ENCODE measurements at places on chromosomes 6 and 20.

- DNase-seq: no peak
Observed at GRCh38 chr6:7697820-7698623, 27.9 kb upstream of the BMP6 start.

DNA sequence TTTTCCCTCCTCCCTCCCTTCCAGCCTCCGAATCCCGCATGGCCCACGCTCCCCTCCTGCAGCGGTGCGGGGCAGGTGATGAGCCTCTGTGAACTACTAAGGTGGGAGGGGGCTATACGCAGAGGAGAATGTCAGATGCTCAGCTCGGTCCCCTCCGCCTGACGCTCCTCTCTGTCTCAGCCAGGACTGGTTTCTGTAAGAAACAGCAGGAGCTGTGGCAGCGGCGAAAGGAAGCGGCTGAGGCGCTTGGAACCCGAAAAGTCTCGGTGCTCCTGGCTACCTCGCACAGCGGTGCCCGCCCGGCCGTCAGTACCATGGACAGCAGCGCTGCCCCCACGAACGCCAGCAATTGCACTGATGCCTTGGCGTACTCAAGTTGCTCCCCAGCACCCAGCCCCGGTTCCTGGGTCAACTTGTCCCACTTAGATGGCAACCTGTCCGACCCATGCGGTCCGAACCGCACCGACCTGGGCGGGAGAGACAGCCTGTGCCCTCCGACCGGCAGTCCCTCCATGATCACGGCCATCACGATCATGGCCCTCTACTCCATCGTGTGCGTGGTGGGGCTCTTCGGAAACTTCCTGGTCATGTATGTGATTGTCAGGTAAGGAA, at the start of gene OPRM1:
OPRM1 (plus strand) TSS at position 10 of the 612 bp plus-strand sequence; CDS start at position 315, 305 bp downstream.
- peak; percentile 30 for DNase-seq

- no peak for DNase-seq
Observed at GRCh38 chr6:41498968-41499599, 47.1 kb upstream of the FOXP4 start.

GRCh38 chr6:82348130-82348529, 15.5 kb upstream of the TPBG start:
- no peak for DNase-seq

DNA sequence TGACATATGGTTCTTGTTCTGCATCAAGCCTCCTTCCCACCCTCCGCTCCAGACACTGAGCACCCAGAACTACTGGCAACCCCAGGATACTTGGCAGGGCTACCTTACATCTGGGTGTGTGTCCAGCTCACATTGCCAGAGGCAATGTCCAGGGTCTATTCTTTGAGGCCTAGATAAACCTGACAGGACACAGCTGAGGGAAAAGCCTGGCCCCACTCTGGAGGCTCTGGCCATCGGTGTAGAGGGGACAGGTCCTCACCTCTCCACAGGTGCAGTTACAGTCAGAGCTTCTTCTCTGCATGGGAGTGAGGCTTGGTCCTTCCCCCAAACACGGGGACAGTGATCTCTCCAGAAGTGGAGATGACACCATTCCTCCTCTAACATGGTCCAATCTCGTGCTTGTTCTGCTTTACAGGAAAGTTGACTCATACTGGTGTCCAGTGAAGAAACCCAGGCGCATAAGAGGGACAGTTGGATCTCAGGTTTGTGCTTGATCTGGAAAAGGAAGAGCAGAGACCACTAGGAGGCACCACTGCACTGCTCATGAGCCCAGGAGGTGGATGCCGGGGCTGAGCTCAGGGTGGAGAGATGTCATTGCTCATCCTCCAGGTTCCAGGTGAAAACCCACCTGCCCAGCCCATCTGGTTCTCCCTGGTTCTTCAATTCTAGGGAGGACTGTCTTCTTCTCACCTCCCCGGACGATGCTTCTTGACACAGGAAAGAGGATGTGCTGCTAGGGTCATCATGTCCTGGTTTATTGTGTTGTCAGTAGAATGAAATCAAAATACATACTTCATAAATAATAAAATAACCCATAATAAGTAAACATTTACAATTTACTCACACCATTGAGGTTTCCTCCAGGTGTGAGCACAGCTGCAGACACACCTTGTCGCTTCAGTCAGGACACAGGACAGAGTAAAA, 14.7 kb downstream of the HLA-F start:
- DNase-seq: peak; percentile 66

DNA sequence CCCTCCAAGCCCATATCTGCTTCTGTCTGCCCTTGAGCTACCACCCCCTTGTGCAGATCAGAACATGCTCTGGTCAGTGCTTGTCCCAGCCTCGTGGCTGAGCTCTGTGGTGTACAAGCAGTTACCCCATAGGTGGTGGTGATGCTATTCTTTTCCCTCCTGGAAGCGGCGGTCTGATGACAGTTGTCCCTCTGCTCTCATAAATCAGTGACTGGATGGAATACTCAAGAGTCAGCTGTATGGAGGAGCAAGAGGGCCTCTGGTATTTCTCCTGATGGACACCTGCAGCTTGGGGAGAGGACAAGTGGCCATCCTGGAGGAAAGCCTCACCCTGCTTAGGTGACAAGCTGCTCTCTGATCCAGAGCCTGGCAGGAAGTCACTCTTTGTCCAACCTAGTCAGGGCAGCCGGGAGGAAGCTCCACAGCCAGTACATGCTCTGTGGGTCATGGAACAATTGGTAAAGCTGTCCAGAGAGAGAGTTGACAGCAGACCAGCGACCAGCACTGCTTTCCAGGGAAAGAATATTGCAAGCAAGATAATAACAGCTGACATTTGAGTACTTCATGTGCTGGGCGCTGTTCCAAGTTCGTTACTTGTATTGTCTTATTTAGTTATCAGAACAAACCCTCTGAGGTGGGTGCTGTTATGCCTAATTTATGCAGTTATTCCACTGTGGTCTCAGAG, 47.1 kb downstream of the SCAND1 start:
- no peak for DNase-seq

DNA sequence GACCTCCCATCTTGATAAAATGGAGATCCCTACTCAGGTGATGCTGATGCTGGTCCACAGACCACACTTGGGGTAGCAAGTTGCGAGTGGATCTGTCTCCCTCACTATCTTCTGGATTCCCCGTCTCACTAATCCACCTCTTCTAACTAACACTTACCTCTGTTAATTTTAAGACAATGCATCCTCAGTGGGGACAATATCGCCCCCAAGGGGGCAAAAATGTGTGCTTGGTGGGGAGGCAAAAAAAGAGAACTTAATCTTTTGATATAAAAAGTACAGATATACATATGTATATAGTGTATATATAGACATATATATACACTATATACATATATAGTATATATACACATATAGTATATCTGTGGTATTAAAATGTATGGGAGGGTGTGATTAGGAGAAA, 4.3 kb downstream of the LRFN2 start:
- DNase-seq: peak; percentile 6

- DNase-seq: no peak
Observed at GRCh38 chr6:44855562-44856411, 468.3 kb downstream of the CDC5L start.

GRCh38 chr20:54103762-54104600, 33.6 kb upstream of the BCAS1 start:
- no peak for DNase-seq

DNA sequence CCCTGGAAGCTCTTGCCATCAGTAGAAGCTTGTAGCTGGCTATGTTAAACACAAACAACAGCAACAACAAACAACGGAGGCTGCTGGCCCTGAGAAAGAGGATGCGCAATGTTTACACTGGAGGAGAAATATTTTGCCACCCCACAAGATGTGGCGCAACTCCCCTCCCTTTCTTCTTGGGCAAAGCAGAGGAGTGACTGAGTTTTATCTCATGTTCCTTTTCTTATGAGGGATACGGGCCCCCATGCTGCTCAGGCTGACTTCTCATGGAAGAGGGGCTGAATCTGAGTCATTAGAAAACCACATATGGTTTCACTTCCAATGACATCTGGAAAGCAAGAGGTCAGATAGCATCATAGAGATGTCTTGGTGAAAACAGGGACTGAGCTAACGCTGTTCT, 75.9 kb upstream of the HDDC2 start:
- no peak for DNase-seq

- no peak for DNase-seq
Observed at GRCh38 chr20:17315407-17316231, 88.8 kb downstream of the PCSK2 start.

DNA sequence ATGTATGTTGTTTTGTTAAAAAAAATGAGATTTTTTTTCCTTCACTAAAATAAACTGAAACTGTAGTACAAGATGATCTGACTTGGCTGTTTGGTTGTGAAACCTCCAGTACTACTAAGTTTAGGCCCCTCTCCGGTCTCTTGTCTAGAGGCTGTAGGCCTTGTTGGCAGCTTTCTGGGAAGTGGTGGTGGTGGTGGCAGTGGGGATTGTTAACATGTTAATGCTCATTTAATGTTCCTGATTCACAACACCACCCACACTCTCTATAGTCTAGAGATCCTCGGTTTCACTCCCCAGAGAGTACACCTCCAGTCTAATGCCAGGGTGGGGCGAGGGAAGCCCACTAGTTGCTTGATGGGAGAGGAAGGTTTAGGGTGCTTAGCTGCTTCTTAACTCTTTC, 24.1 kb downstream of the STK4 start:
- peak; percentile 57 for DNase-seq

GRCh38 chr6:125984311-125984710, 2.0 kb upstream of the TRMT11 start:
- DNase-seq: no peak

GRCh38 chr6:133610227-133610840, 278.6 kb upstream of the TCF21 start:
- DNase-seq: no peak

DNA sequence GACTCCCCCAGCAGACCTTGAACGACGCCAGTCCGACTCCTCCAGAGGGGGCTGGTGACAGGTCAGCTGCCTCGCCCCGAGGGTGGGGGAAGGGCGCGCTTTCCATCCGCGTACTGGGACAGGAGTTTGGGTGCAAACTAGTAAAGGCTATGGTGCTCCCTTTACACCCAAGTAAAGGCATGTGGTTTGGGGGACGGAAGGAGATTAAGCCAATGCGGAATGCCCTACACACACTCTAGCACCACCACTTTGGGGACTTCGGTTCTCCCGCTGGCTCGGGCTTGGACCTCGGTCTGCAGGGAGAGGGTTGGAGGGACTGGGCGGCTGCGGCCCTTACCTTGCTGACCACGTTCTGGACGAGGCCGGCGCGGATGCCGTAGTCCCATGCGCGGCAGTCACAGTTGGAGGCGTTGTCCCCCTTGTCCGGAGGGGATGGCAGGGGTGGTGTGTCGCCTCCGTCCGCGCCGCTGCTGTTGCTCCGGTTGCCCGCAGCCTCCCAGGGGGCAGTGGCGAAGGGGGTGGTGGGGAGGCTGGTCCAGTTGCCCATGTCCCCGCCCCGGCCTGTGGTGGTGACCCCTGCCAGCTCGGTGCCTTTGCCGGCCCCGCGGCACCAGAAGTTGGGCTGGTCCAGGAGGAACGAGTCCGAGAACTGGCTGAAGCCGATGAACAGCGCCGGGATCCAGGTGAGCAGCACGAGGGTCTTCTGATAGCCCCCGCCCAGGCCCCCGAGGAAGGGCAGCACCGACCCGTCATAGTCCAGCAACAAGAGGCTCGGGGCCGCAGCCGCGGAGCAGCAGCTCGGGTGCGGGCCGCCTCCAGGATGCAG, 1.1 kb downstream of the SLC22A23 start:
- peak; percentile 25 for DNase-seq

- DNase-seq: no peak
Observed at GRCh38 chr20:11502061-11502460, 415.6 kb upstream of the BTBD3 start.

DNA sequence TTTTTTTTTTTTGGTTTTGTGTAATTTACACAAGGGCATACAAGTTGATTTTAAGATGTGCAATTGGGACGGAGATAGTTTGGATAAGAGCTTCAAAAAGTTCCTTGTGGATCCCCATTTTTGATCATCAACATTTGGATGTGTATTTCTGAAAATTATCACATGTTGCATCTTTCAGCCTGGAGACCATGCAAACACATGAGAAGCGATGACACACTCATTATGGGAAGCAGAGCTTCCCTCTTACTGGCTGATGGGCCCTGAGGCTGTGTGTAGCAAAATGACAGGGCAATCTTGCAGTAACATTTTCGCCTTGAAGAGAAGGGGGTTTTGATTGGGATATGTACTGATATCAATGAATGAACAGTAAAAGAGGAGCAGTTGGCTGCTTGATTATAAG, 22.0 kb upstream of the RIPK1 start:
- DNase-seq: no peak

DNA sequence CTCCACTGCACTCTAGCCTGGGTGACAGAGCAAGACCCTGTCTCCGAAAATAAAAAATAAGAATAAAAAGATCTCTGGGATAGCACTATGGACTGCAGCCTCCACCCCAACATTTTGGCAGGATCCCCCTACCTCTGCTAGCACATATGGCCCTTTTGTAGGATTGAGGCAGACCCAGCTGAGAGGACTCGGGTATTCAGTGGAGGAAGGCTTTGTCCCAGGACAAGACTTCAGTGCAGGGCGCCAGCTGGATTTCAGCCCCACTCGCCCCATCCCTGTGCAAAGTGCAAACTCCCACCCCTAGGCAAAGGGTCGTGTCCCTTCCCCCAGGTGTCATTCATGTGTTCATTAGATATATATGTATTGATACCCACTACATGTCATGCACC, 84.6 kb upstream of the SLC22A16 start:
- DNase-seq: no peak

DNA sequence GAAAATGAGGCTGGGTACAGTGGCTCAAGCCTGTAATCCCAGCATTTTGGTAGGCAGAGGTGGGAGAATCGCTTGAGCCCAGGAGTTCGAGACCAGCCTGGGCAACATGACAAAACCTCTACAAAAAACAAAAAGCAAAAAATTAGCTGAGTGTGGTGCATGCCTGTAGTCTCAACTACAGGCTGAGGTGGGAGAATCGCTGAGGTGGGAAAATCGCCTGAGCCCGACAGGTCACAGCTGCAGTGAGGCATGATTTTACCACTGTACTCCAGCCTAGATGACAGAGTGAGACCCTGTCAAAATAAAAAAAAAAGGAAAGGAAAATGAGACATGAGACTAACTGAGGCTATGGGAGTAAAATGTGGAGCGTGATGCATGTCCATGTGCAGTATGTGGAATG, 88.0 kb upstream of the CD83 start:
- DNase-seq: no peak

DNA sequence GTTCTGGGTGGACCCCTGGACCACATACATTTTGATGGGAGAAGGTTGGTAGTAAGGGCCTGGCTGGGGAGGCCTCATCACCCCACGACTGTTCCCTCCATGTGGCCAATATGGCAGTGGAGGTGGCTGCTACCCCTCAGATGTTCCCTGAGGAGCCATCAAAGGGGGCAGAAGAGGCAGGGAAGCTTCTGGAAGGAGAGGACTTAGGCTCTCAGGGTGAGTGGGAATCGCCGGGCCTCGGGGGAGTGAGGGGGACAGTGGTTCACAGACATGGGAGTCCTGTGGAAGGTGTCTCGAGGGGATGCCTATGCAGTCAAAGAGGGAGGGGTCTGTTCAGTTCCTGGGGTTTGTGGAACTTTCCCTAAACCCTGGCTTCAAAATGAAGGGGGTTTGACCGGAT, 32.9 kb upstream of the FRMD1 start:
- no peak for DNase-seq

DNA sequence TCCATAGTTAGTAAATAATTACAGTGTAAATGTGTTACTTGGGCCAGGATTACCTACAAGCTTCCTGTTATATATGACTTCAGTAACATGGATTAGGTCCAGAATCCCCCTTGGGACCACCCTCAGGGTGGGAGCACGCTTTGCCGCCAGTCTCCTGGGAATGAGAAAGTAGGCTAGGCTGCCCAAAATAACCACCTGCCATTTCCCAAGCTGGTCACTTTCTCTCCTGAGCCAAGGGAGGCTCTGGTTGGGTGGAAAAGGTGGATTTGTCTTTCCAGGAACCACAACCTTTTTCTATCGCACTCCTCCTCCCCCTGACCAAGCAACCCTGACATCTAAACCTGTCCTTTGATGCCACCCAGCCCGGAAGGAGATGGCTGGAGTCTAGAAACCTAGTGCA, 9.6 kb upstream of the RIMS4 start:
- no peak for DNase-seq
